Hematopoietic multipotent progenitor cell treated with erythropoietin and hydrocortisone succinate and interleukin-3 and kit ligand, for 6 days (in vitro differentiated cells): ENCODE measurements at places on chromosomes 6 and 20.

GRCh38 chr6:148239215-148239614 lies 103.4 kb upstream of the SASH1 start:
- no peak for DNase-seq

DNA sequence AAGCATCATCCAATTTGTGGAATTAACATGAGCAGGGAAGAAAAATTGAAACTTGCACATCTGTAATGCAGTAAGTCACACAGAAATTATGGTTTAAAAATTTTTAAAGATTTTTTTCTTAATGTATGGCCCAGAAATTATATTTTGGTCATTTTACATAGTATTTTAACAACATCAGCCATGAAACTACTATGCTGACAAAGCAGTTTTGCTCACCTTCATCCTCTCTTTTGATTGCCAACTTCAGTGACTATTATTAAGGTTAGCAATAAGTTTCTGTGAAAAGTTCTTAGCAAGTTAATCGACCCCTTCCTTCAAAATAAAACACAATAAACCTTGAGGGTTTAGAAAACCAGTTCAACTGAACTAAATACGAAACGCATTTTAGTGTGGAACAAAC lies 1347.0 kb downstream of the EPHA7 start:
- no peak for DNase-seq

GRCh38 chr6:53284901-53285300 lies 63.8 kb downstream of the ELOVL5 start:
- no peak for DNase-seq

DNA sequence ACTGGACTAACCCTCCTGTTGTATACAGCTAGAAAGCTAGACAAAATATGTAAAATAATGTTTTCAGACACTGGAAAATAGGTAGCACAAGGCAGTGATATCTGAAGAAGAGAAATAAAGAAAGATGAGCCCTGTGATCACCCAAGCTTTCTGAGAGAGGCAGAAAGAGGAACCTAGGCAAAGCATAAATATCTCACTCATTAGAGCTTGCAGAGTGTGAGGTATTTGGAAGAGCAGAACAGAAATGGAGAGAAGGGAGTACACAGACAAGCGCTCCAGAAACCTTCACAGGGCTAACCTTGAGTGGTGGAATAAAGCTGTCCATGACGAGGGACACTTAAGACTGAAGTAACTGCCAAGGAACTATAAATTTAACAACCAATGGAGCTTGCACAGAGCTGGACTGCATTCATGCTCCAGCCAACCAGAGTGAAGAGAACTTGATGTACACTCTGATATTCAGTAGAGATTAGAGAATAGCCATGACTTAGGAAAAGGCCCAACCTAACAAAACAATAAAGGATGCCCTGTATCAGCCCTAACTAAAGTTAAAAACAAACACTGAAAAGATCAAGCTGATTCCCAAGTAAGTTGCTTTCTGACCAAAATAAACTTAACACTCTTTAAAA lies 280.9 kb upstream of the STXBP5 start:
- DNase-seq = peak; percentile 35

- no peak for DNase-seq
Measured at GRCh38 chr6:109291902-109292301, 90.4 kb downstream of the CD164 start.

- DNase-seq = no peak
Measured at GRCh38 chr6:109800771-109801170, 109.7 kb downstream of the FIG4 start.

GRCh38 chr20:272718-273117 lies 15.2 kb downstream of the DEFB132 start:
- DNase-seq = no peak

- no peak for DNase-seq
Measured at GRCh38 chr6:38088010-38088409, 268.5 kb downstream of the ZFAND3 start.

GRCh38 chr6:105711216-105711615 lies 308.3 kb upstream of the PREP start:
- no peak for DNase-seq

DNA sequence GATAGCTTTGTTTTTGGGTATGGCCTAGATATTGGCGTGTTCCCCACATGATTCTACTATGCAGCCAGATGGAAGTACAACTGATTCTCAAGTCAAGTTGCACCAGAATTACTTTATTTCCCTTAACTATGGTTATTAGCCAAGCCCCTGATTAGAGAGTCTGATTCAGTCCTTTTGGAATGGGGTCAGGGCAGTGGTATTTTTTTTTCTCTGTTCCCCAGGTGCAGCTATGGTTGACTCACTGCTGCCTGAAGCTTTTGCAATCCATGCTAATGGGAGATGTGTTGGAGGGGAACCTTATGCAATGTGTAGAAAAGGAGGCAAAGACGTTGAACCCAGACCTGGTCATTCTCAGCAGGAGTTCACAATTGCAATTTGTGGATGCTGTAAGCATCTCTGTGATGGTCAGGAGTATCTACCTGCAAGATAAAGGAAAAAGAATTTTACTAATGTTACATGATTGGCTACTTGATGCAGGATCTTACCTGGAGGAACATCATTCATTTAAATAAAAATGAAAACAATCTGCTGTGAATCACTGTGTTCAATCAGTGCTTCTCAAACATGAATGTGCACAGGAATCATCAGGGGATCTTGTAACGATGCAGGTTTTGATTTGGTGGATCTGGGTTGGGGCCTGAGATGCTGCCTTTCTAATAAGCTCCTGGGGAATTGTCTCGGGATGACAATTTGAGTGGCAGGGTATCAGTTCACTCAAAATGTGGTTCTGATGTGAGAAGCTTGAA lies 49.4 kb downstream of the PFDN4 start:
- no peak for DNase-seq

DNA sequence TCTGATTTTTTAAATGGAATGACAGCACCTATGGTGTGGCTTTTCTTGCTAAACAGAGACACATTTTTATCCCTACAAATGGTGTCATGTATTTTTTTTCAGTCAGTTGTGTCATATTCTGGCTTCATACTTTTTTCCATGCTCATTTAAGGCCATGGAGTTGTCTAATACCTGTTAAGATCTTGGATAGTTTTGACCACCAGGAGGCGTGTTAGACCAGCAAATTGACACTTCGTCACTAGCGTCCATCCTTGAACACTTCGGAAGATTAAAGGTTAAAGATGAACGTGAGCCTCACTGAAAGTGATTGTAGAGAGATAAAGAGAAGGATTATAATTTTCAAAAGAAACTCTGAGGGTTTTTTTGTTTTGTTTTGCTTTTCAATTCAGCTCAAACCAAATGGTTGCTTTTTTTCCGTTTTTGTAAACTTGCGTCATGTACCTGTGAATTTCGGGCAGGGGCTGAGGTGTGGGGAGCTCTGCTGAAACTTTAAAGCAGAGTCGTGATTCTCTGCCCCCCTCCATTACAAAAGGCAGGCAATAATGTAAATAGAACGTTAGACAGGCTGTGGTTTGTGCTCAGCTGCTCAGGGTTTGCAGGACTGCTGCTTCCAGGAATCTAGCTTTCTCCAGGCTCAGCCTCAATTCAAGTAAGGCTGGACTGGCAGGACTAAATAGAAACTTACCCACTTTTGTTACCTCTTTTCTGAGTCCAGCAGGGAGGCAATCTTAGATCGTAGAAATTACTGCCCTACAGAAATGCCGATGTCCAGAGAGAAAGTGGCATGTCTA lies 245.1 kb downstream of the FOXA2 start:
- DNase-seq = peak; percentile 84

- peak; percentile 60 for DNase-seq
Measured at GRCh38 chr6:152750694-152751093, at the start of gene VIP. Gene VIP, plus strand, starts transcription at chr6:152750797. Its CDS starts 1,381 bp downstream, at chr6:152752178.

DNA sequence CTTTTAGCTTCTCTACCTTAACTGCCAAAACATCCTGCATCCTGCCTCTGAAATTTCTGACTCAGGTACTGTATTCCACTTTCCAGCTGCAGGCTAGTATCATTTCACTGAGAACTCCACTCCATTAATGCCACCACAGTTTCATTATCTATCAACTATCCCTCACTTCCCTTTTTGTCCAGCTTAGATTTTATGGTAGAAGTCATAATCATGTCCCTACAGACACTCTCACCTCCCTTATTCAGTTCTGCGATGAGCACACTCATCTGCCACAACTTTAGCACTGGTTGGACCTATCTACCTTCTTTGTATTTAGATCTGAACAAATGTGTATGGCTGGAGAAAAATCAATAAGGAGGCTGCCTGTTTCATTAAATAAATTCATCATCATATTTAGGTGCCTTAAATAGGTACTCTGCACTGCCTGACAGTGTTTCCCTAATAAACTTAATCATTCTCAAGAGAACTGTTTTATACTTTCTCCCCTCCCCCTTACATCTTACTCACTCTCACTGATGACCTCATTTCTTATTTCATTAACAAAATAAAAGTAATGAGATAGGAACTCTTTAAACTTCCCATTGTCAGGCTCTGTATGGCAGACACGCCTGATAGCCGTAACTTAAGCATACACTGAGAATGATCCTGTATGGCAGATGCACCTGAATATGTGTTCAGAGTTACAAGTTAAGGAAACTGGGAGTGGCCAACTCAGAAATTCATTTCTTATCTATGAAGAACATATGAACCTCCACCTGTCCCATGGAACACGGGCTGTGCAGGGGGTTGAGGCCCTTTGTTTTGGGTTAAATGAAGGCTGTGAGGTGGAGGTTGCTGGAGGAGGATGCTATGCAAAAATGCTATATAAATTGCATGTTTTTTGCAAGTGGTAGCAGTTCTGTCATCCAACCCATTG lies 95.3 kb upstream of the MAN1A1 start:
- DNase-seq = peak; percentile 44

GRCh38 chr6:164854526-164854925 lies 454.9 kb downstream of the C6orf118 start:
- DNase-seq = no peak

GRCh38 chr20:4406627-4407026 lies 315.1 kb upstream of the PRND start:
- DNase-seq = no peak

GRCh38 chr6:128307671-128308070 lies 212.7 kb downstream of the PTPRK start:
- no peak for DNase-seq

GRCh38 chr6:160960839-160961238 lies 30.7 kb upstream of the MAP3K4 start:
- no peak for DNase-seq

GRCh38 chr6:68776354-68776753 lies 141.3 kb downstream of the ADGRB3 start:
- DNase-seq = no peak

- no peak for DNase-seq
Measured at GRCh38 chr20:4469910-4470309, 251.8 kb upstream of the PRND start.

- peak; percentile 58 for DNase-seq
Measured at GRCh38 chr6:85675030-85675819, 32.5 kb upstream of the SYNCRIP start.

GRCh38 chr6:44373787-44374186 lies 13.7 kb upstream of the CDC5L start:
- DNase-seq = no peak

GRCh38 chr20:51388227-51388626 lies 154.3 kb downstream of the NFATC2 start:
- DNase-seq = no peak

- no peak for DNase-seq
Measured at GRCh38 chr6:167428664-167429333, 103.9 kb downstream of the TTLL2 start.
